GM10248 (cell line): ENCODE measurements at places on chromosomes 13 and 19.

GRCh38 chr19:14337510-14337909, 43.7 kb upstream of the ADGRE5 start:
- DNase-seq, result no peak

DNA sequence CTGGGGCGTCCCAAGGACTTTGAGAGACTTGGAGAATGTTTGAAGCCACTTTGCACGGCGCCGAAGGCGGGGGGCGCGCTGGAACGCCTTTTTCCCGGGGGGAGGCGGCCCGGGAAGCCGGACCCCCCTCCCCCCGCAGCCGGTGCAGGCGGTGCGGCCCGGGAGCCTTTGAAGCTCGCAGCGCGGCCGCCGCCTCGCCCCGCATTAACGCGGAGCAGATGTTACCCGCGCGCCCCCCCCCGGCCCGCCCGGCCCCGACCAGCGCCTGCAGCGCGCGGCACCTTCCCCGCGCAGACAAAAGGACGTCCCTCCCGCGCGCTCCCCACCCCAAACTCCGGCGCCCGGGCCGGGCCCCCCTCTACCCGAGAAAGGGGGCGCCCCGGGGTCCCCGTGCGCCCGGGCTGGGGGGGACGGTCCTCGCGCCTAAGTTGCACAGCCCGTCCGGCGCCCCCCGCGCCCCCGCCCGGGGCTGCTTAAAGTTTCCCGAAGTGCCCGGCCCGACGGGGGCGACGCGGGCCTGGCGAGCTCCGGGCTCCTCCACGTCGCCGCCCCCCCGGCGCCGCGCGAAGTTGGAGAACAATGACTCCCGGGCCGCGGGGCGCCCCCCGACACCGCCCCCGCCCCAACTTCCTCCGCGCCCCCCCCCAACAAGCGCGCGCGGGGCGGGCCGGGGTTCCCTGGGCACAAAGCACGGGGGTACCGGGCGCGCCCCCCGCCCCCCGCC, 685 bp downstream of the TCF3 start:
- no peak for DNase-seq

- no peak for DNase-seq
These were observed 754.5 kb downstream of the DIAPH3 start for GRCh38 chr13:59409211-59409610.

GRCh38 chr19:37930416-37930815, 23.4 kb downstream of the SIPA1L3 start:
- no peak for DNase-seq

- DNase-seq, result no peak
These were observed 20.7 kb upstream of the ZNF507 start for GRCh38 chr19:32324631-32325285.

DNA sequence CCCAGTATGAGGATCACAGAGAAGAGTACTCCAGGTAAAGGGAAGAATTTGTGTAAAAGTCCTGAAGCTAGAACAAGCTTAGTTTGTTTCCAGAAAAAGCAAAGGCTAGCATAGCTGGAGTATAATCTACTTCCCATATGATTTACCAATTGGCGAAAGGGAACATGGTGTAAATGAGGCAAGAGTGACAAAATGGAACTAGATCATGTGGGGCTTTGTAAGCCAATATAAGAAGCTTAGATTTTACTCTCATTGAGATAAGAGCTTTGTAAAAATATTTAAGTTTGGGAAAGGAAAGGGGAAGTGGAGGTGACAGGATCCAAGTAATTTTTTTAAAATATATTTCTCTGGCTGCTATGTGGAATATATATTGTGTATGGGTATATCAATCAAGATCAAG, 234.9 kb downstream of the KCTD12 start:
- DNase-seq, result no peak

DNA sequence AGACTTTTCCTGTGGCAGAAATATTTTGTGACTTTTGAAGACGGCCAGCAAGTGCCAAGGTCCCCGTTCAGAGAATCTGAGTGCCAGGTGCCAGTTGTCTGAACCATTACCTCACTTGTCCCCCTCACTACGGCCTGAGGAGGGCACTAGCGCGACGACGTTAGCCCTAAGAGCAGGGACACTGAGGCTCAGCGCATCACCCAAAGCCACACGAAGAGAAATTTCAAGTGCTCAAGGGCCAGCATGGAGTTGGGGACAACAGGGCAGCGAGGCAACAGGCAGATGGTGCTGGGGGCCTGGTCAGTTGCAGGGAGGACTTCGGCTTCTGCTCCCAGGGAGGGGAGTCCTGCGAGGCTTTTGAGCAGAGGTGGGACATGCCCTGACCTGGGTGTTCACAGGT, 9.5 kb upstream of the TYK2 start:
- DNase-seq, result no peak

DNA sequence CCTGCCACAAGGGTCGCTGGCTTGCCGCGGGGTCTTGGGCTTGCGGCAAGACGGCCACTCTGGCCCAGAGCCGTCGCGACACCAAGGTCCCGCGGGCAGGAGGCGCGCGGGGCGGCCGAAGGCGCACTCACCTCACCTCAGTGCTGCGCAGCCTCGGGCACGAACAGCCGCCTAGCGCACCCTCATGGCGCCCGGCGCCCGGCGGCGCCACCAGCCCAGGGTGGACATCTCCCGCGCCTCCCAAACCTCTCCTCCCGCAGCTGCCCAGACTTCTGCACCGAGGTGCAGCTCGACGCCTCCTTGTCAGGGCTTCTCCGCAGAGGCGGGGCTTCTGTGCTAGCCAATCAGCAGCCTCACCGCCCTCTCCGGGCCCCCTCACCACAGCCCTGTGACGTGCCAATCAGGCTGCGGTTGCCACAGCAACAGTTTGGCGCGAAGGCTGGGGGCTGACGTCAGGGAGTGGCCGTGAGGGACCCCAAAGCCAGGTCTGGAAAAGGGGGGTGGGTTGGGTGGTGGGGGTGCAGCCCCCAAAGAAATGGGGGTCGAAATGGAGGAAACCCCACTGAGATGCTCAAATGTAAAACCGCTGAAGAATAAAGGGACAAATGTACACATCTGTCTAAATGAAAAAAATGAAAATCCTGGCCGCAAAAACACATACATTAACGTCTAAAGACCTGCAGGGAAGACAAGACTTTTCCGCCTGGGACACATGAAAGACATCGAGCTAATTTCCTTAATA, at the start of the genes PEG3 and ZIM2:
TSS of gene PEG3 (minus strand) at position 276 of the 742 bp plus-strand sequence. CDS start 16,071 bp downstream, outside the sequence.
TSS of gene ZIM2 (minus strand) at position 276 of the 742 bp plus-strand sequence. CDS start 16,449 bp downstream, outside the sequence.
- no peak for DNase-seq

DNA sequence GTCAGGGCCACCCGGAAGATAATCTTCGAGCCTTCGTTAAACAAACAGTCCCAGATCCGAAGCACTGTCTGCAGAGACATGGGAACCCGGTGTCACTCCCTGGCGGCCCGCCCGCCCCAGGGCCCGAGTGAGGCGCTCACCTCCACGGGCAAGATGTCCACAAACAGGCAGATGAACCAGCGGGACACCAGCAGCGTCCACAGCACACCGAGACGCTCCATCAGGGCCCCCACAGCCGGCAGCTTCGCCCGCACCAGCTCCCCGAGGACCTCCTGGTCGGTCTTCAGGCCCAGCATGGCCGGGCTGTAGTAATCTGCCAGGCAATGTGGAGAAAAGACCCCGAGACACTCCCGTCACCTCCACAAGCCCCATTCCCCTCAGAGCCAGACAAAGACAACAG, 28.7 kb downstream of the LAMP1 start:
- DNase-seq, result no peak

GRCh38 chr19:35869327-35870123, 1.2 kb downstream of the APLP1 start:
- peak; percentile 86 for DNase-seq

DNA sequence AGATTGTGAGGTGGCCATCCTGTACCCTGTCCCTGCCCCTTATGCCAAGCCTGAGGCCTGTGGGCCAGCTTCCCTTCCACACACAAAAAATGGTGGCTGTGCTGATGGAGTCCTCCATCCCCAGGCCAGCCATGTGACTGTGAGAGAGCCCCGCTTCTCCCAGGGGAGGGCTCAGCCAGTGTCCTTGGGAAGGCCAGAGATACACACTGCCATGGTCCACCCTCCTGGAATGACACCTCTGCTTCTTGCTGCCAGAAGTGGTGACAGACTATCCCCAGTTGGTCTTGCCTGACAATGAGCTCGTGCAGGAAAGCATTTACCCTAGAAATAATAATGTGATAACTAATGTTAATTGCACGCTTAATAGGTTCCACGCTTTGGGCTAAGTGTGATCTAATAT, 38.0 kb downstream of the FAM124A start:
- DNase-seq, result no peak

DNA sequence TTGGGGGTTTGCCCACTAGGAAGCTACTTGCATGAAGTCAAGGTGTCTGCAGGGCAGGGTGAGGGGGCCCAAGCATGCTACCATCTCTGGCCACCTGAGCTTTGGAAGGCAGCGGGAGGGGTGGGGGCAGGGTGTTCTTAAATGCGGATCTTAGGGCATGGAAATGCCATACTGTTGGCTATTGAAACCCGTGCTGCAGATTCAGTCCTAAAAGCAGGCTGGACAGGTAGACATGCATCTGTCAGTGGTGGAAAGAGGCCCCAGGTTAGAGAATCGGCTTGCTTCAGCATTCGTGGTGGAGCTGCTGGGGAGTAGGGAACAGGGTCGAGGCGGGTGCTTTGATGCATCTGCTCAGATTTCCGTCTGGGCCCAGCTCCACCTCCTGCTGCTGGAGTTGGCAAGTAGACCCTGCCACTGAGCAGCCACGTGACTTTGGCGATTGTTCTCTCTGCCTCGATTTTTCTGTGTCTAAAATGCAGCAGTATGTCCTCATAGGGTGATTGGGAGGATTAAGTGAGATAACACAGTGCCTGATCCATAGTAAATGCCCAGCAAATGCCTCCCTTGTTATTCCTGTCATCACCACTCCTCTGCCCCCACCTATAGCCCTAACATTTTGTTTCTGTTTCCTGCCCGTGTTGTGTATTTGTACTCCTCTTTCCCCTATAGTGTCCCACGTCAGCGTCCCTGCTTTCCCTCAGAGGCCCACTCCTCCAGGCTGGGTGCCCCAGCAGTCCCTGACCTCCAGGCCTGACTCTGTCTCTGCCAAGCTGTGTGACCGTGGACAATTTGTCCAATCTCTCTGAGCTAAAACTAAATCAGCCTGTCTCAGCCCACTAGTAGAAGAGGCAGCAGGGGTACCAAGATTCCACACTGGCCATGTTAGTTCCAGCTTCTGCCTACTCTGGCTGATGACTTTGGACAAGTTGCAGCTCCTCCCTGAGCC, 5.8 kb downstream of the PPP1R37 start:
- no peak for DNase-seq

GRCh38 chr13:96783511-96783910, 210.8 kb downstream of the OXGR1 start:
- no peak for DNase-seq

DNA sequence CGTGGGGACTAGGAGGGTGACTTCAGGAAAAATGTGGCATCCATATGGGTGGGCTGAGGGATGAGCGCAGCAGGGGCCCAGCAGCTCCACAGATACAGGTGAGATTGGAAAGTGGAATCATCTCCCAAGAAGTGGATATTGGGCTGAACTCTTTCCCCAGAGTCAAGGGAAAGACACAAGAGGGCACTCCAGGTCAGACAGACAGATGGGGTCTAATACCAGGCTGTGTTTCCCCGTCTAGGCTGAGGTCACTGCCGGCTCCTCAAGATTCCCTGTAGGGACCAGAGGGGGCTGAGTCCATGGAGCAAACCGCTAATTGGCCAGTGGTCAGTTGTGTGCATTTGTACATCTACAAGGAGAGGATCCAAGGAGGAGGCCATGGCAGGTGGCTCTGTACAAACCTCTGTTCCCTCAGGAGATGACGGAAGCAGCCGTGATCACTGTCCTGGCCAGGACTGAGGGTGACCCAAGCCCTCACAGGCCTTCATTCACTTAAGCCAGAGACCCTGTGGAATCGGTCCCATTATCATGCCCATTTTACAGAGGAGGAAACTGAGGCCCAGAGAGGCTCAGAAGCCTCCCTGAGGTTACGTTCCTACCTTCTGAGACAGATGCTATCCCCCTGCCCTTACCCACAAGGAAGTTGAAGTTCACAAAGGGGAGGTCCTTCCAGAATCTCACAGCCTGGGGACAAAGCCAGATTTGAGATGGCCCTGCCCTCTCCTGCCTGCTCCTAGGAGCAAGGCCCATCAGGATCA, 14.9 kb upstream of the IGLON5 start:
- DNase-seq, result no peak

GRCh38 chr13:84896128-84896527, 903.1 kb downstream of the SLITRK6 start:
- peak; percentile 35 for DNase-seq

GRCh38 chr13:29369060-29369743, 226.3 kb downstream of the SLC7A1 start:
- no peak for DNase-seq

DNA sequence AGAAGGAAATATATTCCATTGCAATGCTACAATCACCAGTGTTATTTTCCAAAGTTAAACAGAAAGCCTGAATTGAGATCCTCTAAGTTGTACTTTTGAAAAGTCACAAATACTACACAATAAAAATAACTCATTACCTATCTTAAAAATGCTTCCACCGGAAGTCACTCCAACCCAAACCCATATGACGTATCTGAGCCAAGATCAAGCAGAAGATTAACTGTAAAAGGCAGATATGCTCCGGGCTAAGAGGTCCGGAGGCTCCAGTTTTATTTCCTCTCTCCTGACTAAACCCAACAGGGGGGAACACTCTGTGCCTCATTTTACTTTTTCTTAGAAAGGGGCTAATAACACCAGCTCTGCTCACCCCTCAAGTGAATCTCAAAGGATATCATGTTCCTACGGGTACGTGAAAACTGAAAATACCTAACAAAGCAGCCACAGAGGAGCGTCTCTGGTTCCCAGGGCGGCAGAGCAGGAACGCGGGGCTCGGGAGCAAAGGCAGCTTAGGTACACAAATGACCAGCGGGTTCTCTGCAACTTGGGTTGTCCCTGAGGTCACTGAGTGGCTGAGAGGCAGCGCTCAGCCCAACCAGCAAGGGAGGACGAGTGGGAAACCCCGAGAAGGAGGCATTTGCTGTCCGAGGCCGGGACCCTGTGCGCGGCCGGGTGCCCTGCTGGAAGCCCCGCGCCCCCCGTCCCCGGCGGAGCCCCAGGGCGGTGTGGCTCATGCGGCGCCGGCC, 750 bp downstream of the RAB20 start:
- DNase-seq, result peak; percentile 64

GRCh38 chr13:110124201-110124940, 182.6 kb downstream of the COL4A1 start:
- no peak for DNase-seq

- peak; percentile 72 for DNase-seq
These were observed 6.1 kb upstream of the ADGRE5 start for GRCh38 chr19:14375055-14375581.

DNA sequence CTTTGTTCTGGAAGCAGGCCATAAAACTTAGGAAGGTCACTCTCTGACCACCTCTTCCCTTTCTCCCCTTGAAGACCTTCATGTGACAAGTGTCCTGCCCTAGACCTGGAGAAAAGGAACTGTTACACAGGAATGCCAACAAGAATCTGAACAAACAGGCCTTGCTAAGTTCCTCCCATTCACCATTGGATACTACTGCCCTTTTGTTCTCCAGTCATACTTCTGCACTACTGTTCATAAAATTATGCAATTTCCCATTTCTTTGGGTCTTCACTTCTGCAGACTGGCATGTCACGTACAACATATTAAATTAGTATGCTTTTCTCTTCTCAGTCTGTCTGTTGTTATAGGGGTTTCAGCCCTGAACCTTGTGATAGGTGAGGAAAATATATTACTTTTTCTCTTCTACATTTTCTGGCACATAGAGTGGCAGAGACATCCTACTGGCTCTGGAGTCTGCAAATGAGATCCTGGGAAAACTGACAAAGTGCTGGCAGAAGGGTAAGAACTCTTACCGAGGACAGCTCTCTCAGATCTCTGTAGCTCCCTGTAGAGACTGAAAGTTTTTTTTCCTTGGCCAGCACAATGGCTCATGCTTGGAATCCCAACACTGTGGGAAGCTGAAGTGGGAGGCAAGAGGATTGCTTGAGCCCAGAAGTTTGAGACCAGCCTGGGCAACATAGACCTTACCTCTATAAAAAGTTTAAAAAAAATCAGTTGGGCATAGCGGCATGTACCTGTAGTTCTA, 87.6 kb upstream of the SPRY2 start:
- DNase-seq, result no peak
